AG09319 (cell line): ENCODE measurements at places on chromosomes 5 and 9.
A peak's percentile ranks its signal among the peaks of the same experiment; 100 is the strongest.

DNA sequence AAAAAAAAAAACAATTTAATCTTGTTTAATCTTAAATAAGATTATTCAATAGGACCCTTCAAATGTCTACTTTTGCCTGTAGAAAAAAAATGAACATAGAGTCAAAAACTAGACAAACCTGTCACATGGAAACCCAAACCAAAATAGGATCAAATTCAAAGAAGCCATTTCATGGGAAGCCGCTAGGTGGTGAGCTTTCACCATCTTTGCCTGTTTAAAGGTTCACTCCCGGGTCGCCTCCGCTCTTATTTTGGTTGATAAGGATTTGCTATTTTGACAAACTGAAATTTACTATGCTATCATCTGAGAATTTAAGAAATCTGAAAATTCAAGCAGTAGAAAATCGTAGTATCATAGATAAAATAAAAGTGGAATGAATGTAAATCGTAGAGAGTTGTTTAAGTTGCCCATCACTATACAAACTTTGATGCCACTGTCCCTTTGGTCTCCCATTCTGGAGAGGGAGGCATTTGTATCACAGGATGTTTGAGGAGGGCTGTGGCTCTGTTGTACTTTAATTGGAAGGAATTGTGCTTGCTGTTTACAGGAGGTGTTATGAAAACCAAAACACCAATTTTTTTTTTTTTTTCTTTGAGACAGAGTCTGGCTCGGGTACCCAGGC, 43.5 kb upstream of the DNAH5 start:
- DNase-seq = peak; percentile 46

- no peak for DNase-seq
Measured at GRCh38 chr9:137965177-137965795, 87.7 kb downstream of the CACNA1B start.

- peak; percentile 86 for DNase-seq
Measured at GRCh38 chr5:97534166-97534565, 351.1 kb upstream of the RIOK2 start.

GRCh38 chr5:180910735-180911134, 11.8 kb downstream of the BTNL8 start:
- DNase-seq = no peak

DNA sequence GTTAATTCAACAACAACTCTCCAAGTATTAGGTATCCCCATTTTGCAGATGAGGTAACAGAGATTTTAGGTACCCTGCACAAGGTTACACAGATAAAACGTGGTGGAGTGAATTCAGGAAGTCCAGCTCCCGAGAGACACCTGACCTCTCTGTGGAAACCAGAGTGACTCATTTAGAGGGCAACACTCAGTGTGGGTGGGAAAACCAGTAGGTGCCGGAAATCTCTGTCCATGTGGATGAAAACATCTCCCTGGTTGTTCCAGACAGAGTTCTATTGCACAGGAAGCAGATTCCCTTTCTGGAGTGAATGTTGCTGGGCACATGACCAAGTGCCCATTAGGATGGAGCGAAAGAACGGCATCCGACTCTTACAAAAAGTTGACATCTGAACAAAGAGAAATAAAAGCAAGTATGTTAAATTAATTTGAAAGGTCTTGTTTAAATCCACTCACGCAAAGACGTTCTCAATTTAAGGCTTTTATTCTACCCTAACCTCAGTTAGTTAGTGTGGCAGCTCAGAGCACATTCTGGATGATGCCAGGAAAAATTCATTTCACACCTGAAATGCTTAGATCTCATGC, 391.9 kb upstream of the WWC1 start:
- DNase-seq = no peak

GRCh38 chr5:73419465-73420390, 28.8 kb downstream of the FOXD1 start:
- peak; percentile 84 for DNase-seq

- DNase-seq = no peak
Measured at GRCh38 chr5:69284203-69284602, 48.4 kb downstream of the CCDC125 start.

DNA sequence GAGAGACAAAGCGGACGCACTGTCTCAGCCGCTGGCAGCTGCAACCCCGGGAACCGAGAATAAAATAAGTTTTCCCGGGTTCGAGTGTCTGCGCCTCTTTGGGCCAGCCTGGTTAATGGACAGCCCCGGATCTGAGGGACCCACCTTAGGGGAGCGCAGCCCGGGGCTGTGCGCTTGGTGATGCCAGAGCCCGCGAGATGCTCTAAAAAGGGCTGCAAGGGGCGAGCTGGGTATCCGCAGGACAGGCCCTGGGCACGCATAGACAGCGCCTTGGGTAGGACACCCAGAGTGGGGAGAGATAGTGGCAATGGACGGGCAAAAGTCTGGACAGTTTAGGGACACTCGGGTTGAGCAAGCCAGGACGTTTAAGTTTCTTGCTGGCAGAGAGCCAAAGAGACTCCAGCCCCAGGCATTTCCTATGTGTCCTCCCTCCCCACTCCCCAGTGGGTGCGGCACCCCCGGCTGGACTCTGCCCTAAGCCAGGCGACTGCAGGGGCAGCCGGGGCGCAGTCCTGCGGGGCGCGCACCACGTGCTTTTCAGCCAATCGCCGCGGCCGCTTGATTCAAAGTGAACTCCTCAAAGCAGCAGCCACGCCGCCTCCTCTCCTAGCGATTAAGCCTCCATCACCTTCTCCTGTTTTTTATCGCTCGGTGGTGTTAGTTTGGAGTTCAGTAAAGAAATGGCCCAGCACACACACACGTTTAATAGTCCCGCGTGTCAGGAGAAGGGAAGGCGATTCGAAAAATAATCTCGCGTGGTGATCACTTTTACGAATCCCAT, 616 bp upstream of the ENC1 start:
- DNase-seq = no peak

DNA sequence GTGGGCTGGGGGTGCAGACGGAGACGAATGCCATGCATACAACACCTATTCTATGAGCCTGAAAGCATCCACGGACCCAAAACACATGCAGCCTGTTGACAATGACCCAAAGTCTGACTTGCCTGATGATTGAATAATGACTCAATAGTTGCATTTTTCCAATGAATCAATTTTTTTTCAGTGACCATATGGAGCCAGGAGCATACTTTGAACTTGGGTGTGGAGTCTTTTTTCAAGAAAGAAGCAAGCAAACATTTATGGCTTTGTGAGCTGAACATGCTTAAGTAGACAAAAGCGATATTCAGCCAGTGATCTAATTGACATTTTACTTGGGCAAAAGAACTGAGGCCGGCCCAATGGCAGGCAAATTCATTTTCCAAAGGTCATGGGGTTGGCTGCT, 283.9 kb upstream of the PANK3 start:
- no peak for DNase-seq

GRCh38 chr9:105413525-105413924, 34.3 kb upstream of the FSD1L start:
- peak; percentile 16 for DNase-seq

DNA sequence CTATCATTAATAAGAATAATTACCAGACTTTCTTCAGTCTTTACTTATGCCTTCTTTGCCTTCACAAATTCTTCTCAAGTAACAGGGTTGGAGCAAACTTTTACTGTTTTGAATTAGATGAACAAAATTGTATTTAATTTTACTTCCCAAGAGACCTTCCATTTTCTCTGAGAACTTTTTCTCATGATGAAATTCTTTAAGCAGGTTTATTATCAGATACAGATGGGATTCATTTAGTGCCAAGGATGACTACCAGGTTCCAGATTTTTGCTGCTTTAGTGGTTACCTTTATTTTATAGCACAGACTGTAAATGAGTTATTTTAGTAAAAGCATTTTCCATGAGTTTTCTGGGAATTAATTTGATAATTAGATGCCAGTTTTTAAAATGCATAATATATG, 125.1 kb downstream of the GDNF start:
- DNase-seq = no peak

- no peak for DNase-seq
Measured at GRCh38 chr5:126816649-126817048, 39.7 kb downstream of the LMNB1 start.

- peak; percentile 97 for DNase-seq
Measured at GRCh38 chr5:172412724-172413286, 41.5 kb downstream of the SH3PXD2B start.

DNA sequence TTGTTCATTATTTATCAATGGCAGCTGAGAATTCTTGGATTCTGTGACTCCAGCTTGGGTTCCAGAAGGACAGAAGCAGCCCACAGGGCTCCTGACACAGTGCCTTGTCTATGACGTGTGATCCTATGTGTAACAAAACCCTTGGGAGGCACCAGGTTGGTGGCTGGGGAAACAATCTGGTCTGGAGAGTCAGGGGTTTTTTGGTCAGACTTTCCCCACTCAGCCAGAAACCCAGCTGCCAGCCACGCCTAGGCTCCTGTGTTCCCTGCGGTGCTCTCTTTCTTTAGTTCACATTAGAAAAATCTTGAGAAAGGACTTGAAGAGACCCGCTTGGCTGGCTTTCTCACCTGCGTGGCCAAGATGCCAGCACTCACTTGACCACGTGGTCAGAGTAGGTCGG, 15.5 kb upstream of the ZBED3 start:
- no peak for DNase-seq

DNA sequence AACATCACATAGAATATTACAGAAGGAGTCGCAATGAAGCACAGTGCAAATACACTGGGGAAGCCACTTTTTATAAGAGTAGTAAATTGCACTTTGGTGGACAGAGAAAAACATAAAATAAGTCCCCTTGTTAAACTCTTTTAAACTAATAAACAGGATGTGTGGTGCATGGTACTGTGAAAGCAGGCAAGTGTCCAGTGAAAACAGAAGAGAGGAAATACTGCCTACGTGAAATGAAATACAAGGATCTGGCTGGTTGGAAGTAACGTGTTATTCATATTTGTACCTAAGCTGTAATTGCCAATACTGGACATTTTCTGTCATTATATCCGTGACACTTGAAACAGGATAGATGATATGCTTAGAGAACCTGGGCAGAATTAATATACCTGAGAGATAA, 191.9 kb upstream of the SLC27A6 start:
- no peak for DNase-seq

GRCh38 chr5:74034733-74035132, 408.7 kb downstream of the ARHGEF28 start:
- no peak for DNase-seq

GRCh38 chr5:181221792-181222629, 1.1 kb upstream of the TRIM41 start:
- DNase-seq = peak; percentile 93

DNA sequence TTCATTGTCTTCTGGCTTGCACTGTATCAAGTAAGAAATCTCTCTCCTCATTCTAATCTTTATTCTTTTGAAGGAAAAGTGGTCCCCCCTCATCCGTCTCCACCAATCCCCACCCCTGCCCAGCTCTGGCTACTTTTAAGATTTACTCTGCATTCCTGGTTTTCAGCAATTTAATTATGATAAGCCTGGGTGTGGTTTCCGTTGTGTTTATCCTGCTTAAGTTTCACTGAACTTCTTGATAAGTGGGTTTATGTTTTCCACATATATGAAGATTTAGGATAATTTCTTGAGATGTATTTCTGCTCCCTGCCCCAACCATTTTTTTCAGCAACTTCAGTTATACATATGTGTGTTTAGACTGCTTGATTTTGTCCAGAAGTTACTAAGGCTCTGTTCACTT, 46.5 kb downstream of the PTBP3 start:
- DNase-seq = no peak

GRCh38 chr5:52771343-52772039, 16.2 kb upstream of the ITGA1 start:
- DNase-seq = no peak

GRCh38 chr5:22044229-22044628, 808.9 kb downstream of the CDH12 start:
- no peak for DNase-seq

GRCh38 chr5:172114875-172115422, 73.1 kb downstream of the STK10 start:
- no peak for DNase-seq

DNA sequence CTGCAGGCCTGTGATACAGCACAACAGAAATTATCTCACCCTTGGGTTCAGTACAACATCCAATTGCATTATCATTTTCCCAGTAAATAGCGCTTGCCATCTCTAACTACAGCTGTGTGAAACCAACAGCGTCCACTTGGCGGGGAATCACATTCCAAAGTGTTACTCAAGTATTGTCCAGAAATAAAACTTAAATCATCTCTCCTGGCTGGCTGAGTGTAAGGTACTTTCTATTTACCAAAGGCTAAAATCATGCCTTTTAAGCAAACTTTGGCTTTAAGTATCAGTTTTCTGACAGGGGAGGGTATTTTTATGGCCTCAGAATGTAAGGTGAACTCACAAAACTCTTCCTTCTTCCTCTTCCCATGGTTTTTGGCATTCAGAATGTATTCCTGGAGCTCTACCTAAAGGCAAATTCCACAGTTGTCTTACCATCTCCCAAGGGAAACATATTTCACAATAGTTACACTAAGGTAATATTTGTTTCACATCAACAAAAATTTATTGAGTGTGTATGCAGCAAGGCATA, 205.6 kb upstream of the MPDZ start:
- DNase-seq = peak; percentile 64

DNA sequence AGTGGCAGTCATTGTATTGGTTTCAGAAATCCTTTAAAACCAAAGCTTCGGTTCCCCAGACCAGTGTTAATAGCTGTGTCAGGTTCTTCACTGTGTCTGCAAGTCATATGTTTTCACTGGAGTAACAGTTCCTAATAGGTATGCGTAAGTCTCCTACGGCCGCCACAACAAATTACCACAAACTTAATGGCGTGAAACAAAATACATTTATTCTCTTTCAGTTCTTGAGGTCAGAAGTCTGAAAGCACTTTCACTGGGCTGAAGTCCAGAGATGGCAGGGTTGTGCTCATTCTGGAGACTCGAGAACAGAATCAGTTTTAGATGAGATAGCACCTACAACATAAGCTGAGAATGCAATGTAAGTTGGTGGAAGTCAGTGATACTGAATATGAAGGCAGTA, 556.2 kb downstream of the TLE4 start:
- no peak for DNase-seq

GRCh38 chr5:6714226-6715041, 1.2 kb downstream of the TENT4A start:
- DNase-seq = no peak

DNA sequence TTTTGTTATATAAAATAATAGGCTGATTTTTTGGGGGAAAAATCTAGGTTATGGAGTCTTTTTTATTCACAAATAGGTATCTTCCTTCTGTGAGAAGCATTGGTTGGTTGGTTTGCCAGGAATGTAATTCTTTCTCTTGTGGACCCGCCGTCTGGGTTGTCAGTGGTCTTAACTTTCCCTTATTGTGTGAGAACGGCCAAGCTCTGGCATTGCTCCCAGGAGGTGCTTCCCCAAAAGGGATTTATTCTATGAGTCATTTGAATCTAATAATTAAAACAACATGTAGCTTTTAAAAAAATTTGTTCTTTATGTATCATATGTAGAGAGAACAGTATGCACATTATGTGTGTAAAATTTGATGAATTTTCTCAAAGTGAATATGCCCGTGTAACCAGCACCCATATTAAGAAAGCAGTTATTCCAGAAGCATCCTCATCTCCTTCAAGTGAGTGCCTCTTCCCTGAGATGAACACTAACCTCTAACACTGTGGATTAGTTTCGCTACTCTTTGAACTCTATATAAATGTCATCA, 114.4 kb downstream of the MAST4 start:
- no peak for DNase-seq
